ENCODE measurements at places on chromosomes 13 and 19. TPM values are rescaled to one million over a fixed set of nuclear protein-coding genes. Genes with fewer than 3 reads are reported as not detected.

The C19orf47 gene
- total RNA-seq = 4.1 TPM

DNA sequence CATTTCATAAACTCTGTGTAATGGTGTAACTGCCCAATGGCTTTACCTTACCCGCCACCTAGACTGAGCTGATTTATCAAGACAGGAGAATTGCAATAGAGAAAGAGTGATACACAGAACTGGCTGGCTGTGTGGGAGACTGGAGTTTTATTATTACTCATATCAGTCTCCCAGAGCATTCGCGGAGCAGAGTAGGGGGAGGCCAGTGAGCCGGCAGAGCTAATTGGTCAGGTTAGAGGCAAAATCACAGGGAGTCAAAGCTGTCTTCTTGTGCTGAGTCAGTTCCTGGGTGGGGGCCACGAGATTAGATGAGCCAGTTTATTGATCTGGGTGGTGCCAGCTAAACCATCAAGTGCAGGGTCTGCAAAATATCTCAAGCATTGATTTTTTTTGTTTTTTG is 23.4 kb upstream of the SLITRK1 start:
- DNase-seq = no peak

DNA sequence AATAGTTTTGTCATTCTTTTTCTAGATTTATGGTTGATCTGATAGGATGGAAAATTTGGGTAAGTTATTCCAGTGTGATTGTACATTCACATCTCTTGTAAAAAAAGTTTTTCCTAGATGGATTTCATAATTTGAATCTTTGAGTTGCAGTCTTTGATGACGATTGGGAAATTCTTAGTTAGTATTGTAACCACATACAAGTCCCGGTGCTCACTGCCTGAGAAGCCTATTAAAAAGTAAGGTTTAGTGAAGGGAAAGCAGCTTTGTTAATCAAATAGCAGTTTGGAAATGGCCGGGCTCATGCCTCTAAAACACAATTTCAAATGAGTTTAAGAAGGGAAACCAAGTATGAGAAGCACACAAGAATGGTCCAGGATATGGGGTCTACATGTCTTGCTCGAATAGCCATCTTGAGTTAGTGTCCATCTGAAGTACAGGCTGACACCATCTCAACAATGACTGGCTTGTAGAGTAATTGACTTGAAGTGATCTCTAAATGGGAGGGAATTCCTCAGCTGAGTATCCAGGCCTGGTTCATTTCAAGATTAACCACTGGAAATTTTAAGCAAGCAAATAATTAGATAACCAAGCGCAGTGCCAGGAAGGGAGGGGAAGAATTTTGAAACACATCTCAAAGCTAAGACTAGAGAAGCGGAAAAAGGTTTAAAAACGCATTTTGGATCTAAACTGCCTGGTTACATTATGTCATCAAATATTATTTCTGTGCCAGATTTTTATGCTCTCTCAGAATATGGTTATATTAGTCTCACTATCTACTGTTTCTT is 1145.6 kb upstream of the MIR17HG start:
- no peak for DNase-seq

DNA sequence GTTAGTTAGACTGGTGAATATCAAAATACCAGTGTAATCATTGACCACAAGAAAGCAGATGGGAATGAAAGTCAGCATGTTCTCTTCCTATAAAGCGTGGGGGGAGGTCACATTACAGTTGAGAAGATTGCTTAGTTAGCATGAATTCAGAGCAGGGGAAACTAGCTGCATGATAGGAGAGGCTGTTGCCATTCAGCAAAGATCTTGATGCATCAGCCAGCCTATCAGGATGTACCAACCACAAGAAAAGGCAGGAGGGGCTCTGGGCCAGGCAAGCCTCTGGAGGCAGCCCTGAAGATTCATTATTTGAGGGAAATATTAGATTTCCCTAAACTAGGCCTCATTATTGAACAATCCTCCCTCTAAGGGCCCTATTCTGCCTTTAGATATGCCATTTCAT is 5.0 kb upstream of the MTMR6 start:
- no peak for DNase-seq

Data from lung microvascular endothelial cell (primary cell).